ENCODE measurements at places on chromosomes 4 and X. TPM values are rescaled to one million over a fixed set of nuclear protein-coding genes. Genes with fewer than 3 reads are reported as not detected.

Gene ARHGAP24
- 1.7 TPM for total RNA-seq

Gene ENPEP
- not detected for total RNA-seq

GRCh38 chrX:134794692-134795091 is 136.4 kb upstream of the PLAC1 start:
- no peak for DNase-seq

DNA sequence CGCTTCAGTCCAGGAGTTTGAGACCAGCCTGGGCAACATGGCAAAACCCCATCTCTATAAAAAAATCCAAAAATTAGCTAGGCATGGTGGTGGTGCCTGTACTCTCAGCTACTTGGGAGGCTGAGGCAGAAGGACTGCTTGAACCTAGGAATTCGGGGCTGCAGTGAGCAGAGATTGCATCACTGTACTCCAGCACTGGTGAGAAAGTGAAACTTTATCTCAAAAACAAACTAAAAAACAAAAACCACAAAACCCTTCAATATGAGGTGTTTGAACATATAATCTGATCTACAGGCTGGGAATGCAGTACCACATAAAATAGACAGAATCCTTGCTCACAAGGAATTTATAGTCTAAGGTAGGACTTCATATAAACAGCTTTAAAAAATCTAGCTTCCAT is 103.9 kb downstream of the PDS5A start:
- DNase-seq, result no peak

DNA sequence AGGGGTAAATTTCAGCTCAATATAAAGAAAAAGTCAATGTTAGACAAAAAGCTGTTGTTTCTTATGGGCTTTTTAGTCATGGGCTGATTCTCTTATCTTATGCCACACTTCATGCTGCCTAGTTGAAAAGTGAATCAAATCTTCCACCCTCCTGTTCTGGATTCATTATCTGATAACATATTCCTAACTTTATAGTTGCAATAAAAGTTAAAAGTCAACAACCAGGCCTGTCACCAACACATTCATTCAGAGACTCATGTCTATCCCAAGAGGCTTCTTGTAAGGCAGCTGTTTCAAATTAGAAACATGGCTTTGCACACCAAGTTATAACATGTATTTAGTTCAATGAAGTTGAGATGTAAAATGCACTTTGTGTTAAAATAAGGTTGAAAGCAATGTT is 243.8 kb downstream of the ADAMTS3 start:
- DNase-seq, result no peak

DNA sequence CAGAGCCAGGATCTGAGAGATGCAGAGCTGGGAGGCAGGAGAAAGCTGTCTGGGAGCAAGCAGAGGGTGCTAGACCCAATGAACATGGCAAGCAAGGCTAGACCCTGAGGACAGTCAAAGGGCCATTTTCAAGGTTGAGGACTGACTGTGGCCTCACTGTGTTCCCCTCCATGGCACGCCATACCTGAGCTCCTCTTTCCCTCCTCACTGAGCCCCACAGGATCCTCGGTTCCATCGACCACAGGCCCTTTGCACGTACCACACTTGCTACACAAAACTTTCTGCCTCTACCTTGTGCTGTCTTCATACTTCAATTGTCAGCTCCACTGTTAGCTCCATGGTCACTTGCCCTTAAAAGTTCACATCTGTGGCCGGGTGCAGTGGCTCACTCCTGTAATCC is 45.5 kb upstream of the CD99 start:
- DNase-seq, result no peak

Gene SMR3B
- total RNA-seq, result not detected

GRCh38 chr4:1376841-1377605 is 29.2 kb downstream of the NKX1-1 start:
- no peak for DNase-seq

DNA sequence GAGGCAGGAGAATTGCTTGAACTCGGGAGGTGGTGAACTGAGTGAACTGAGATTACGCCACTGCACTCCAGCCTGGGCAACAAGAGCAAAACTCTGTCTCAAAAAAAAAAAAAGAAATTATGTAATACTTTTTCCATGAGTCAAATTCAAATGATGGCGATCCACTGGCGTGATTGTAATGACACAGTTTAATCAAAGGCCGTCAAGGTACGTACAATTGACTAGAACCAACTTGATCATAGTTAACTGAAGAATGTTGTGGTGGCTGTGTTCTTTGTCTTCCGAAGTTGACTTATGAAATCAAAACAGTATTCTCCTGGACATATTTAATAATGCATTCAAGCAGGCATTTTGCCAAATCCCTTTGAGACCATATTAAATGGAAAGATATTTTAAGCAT is 318.6 kb upstream of the FAT1 start:
- DNase-seq, result no peak

Gene NIPAL1
- total RNA-seq, result 1.4 TPM
